Activated naive CD8-positive, alpha-beta T cell treated with anti-CD3 and anti-CD28 coated beads for 36 hours (primary cell): ENCODE measurements at places on chromosomes 5 and 9. TPM values are rescaled to one million over a fixed set of nuclear protein-coding genes. Genes with fewer than 3 reads are reported as not detected.

RETREG1 gene
- total RNA-seq: 25.1 TPM

CDK9 gene
- 85.2 TPM for total RNA-seq

GRCh38 chr5:7638456-7638855, 212.5 kb downstream of the CFAP90 start:
- DNase-seq: no peak

NME5 gene
- not detected for total RNA-seq

GRCh38 chr5:119895066-119895465, 265.7 kb downstream of the FAM170A start:
- DNase-seq: no peak

GRCh38 chr5:127615916-127616315, 33.0 kb upstream of the CTXN3 start:
- no peak for DNase-seq

DNA sequence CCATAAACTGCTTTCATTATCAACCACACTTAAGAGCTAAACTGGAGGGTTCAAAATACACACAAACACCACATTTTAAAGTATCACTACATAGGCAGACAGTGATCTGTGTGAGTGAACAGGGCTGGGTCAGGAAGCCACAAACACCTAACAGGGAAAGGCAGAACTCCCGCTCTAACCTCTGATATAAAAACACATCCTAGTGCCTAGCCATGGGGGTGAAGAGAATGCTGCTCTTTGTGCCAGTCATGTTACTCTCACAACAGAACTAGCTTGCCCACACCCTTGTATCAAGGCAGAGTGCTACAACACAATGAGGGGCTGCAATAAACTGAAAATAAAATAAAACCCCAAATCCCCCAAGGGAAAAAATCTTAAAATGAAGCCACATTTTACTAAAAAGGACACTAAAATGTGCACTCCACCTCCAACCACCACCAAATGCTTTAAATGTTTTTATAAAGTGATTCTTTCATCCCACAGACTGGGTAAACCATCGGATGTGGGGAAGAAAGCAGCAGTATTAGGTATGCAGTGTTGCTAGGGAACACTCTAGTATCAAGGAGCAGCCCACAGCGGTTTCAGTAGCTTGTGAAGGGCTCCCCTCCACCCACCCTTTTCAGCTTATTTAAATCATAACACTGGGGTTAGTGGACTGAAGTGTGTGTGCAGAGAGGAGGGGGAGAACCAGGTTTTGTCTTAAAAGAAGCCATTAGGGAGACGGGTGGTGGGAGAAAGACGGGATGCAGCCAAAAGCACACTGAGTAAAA, 64.5 kb downstream of the TMEM161B start:
- DNase-seq: no peak

DNA sequence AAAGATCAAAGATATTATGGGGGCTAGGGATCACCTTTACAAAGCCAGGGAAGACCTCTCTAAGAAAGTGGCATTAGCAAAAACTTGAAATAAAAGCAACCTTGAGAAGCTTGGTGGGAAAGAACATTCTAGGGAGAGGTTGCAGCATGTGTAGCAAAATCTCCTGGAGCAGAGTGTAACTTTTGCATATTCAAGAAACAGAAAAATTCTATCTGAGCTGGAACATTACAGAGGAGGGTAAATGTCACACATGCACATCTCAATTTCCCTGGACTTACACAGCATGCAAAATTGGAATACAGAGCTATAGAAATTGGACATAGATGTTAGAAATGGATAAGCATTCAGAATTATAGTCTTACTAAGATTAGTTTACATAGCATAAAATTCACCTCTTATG, 510.0 kb downstream of the CETN3 start:
- no peak for DNase-seq

DNA sequence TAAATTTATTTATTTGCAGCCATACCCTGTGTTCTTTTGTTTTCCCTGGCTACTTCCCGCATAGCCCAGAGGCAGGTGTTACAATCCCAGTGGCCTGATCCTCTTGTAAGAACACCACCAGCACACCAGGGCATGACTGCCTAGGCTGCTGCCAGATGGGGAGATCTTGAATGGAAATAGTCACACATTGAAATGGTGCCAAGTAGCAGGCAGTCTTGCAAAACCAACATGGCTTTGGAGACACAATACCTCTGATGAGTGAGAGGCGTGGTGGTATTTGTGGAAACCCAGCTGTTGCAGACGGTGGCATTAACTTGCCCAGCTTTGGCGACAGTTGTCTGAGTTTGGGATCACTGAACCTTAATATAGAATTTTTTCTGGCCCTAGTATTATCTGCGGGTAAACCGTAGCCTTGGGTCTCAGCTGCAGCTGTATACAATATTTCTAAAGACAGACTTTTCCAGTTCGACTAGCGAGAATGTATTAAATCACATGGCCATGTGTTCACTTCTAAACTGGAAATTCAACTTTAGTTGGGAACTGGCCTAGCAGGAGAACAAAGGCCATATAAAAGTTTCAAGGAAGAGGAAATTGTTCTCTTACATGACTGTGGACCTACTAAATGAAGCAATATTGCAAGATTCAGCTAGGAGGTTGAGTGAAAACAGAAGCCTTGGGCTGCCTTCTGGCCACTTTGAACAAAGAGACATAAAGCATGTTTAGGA, 277.0 kb downstream of the SMARCA2 start:
- no peak for DNase-seq

DNA sequence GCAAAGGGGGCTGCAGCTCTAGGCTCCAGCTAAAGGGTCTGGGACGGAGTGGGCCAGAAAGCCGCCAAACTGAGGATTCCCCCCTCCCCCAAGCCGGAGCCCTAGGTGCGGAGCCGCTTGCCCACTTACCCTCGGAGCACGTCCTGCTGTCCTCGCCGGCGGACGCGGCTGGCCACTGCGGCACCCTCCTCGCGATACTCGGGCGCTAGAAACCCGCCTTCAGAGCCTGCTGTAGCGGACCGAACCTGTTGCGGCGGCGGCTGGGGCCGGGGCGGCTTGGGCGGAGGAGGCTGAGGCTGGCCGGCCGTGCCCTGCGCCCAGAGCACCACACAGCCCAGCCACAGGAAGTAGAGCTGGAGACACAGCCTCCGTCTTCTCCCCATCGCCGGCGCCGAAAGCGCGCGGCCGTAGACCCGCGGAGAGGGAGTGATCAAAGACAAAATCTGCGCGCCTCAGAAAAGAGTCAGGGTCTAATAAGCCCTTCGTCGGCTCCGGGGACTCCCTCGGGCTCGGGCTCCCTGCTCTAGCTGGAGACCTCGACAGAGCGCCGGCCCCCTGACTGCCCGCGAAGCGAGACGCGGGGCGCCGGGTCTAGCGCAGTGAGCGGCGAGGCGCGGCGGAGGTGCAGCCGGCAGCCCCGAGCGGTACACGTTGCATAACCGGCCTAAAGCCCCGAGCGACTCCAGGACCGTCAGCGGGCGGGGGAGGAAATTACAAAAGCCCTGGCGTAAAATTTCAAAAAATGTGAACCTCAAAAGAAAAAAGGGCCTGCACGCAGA, 635 bp downstream of the FBN2 start:
- no peak for DNase-seq

EDIL3 gene
- total RNA-seq: not detected

PCDHB15 gene
- not detected for total RNA-seq

- DNase-seq: no peak
Measured at GRCh38 chr5:129747572-129748407, at the start of gene MINAR2. Gene MINAR2 (plus strand): TSS chr5:129748094. CDS start chr5:129748191, 97 bp downstream.

ELP1 gene
- total RNA-seq: 32.3 TPM

- DNase-seq: no peak
Measured at GRCh38 chr5:117792476-117792875, 1195.9 kb downstream of the DTWD2 start.

DNA sequence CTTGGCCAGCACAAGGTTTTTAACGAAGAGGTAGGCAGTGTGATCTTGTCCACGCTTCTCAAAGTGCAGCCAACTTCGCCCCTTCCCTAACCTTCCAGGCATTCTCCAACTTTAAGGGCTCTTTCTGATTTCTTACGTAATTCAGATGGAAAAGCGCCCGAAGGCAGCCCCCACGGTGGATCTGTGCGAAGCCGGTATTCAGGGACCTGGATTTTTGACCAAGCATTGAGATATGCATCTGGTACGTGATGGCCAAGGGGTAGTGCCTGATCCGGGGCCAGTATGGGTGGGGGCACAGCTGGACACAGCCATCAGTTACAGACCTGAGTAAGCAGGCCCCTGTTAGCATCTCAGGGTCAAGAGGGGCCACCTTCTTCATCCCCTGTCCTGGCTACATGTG, 80.0 kb downstream of the AMBP start:
- DNase-seq: no peak

GRCh38 chr9:23117616-23118015, 671.0 kb downstream of the DMRTA1 start:
- DNase-seq: no peak

COL23A1 gene
- total RNA-seq: 0.21 TPM
